ENCODE measurements at places on chromosomes 2 and 18. TPM values are rescaled to one million over a fixed set of nuclear protein-coding genes. Genes with fewer than 3 reads are reported as not detected.

Gene SERPINB4
- not detected for total RNA-seq

Gene DIS3L2
- 22.3 TPM for total RNA-seq

Gene ESPNL
- 0.40 TPM for total RNA-seq

Gene LRRTM4
- 0.29 TPM for total RNA-seq

Gene MREG
- total RNA-seq, result 14.8 TPM

Gene TTC31
- 26.3 TPM for total RNA-seq

Gene UNC80
- total RNA-seq, result not detected

Gene ODC1
- total RNA-seq, result 441 TPM

Gene PROC
- total RNA-seq, result not detected

Gene SGPP2
- 0.92 TPM for total RNA-seq

Gene NAT8
- not detected for total RNA-seq

Gene PCARE
- not detected for total RNA-seq

Gene ADAM23
- 1.1 TPM for total RNA-seq

Gene GMPPA
- 30.0 TPM for total RNA-seq

Gene IL37
- total RNA-seq, result not detected

Gene KCNG2
- not detected for total RNA-seq

Gene CNNM3
- total RNA-seq, result 5.5 TPM

Gene MEIS1
- total RNA-seq, result 4.5 TPM

Gene TEKT4
- not detected for total RNA-seq
